ENCODE measurements at places on chromosomes 5 and 9.

GRCh38 chr5:98929710-98930298, 997 bp upstream of the CHD1 start:
- peak; percentile 11 for DNase-seq

DNA sequence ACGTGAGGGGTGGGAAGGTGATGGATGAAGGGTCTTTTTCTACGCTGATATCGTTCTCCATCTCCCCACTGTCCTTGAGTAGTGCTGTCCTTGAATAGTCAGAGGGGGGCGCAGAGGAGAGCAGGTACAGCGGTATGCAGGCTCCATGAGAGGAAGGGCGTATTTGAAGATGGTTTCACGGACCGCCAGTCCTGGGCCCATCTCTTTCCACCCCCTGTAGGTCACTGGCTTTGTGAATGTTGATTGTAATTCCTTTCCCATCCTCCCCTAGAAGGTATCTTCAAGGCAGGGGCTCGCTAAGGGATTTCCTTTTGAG, 40.8 kb upstream of the DAB2IP start:
- peak; percentile 57 for DNase-seq

GRCh38 chr5:16137177-16137576, 42.4 kb downstream of the MARCHF11 start:
- DNase-seq = no peak

DNA sequence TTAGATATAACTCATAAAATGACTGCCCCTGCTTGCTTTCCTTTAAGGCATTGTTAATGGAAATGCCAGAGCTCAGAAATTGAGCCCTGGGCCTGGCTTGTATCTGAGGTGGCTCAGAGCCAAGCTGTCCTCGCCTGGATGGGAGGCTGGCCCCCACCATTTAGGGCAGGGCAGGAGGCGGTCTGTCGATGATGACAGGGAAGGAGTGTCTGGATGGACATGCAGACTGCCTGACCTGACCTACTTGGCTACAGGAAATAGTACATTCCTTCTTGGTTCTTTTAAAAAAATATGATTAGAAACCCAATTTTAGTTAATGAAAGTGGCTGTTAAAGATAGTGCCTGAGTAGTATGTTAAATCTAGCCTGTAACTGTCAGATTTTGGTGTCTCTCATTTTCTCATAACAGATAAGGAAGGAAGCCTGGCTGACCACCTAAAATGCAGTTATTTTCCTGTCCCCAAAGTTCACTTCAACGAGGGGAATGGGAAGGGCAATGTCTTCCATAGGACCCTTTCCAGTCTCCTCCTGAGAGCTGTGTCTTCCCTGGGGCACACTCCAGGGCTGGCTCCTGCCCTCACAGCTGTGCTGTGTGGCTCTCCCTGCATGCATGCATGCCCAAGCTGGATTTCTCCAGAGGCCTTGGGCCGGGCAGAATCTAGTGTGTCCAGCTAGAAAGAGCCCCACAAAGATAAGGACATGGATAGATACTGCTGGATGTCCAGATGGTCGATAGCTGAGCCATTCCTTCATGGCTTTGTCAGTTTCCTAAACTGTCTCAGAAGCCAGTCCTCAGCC, 42.3 kb downstream of the MACROH2A1 start:
- DNase-seq = no peak

DNA sequence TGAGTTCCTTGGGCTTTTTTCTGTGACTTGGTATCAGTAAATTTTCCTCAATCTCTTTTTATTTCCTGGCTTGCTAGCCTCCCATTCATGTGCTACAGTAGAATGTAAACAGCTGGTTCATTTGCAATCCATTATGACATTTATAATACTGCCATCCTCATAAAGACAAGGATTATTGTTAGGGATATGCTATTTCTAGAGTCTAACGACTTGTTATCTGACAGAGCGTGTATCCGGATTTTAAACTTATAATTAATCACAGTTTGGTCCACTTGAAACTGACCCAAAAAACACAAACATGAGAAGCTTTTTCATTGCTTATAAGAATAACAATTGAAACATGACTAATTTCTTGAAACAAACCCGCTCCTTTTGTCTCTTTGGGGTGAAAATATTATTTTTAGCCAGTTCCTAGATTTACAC, 585.8 kb downstream of the TLE4 start:
- DNase-seq = no peak

- DNase-seq = no peak
Observed at GRCh38 chr5:139204196-139204595, 6.0 kb upstream of the SIL1 start.

- DNase-seq = no peak
Observed at GRCh38 chr5:65061250-65061973, 292.7 kb downstream of the CWC27 start.

DNA sequence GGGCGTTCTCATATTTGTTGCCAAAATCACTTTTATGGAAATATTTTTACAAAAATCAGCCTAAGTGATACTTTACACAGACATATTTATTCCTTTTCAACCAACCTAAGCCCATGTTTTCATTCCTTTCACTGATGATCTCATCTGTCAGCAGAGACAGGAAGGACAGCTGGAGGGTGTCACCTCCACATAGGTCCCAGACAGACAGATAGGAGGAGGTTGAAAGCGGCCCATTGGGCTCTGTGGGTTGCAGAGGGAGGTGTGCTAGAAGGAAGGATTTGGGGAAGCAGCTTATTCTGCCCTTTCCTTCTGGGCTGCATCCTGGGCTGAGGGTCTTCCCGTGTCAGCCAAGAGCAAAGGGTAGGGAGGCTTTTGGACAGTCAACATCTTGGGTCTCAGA, 26.0 kb upstream of the SEMA4D start:
- no peak for DNase-seq

DNA sequence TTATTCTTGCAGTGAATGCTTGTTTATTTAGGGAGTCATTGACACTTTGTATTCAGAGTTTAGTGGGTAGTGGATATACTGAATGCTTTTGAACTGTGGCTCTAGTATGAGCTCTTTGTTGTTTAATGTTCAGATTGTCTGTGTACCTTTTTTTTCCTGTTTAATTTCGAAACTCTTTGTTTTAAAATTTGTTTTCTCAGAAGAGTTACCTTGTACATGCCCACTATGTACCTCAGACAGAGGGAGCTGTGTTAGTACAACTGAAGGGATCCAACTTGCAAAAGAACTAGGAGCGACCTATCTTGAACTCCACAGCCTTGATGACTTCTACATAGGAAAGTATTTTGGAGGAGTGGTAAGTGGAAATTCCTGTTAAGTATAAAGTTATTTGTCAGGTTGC, 17.0 kb downstream of the RHOBTB3 start:
- DNase-seq = no peak

DNA sequence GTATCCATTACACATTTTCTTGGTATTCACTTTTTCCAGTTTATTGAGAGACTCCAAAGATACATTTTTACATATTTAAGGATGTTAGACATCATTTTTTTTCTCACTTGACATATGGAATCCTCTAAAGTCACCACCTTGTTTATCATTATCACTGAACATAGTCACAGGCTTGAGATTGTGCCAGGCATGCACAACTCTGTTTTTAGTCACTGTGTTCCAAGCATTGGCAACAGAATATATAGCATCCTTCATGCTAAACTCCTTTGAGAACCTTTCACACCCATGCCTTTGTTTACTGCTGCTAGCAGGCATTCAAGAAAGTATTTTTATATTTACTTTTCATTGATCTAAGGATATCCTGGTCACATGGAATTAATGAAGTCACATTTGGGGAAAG, 668.6 kb upstream of the ARRDC3 start:
- DNase-seq = no peak

- DNase-seq = no peak
Observed at GRCh38 chr5:178086266-178086665, 27.1 kb upstream of the N4BP3 start.

- no peak for DNase-seq
Observed at GRCh38 chr5:146779211-146779869, 99.2 kb downstream of the PPP2R2B start.

DNA sequence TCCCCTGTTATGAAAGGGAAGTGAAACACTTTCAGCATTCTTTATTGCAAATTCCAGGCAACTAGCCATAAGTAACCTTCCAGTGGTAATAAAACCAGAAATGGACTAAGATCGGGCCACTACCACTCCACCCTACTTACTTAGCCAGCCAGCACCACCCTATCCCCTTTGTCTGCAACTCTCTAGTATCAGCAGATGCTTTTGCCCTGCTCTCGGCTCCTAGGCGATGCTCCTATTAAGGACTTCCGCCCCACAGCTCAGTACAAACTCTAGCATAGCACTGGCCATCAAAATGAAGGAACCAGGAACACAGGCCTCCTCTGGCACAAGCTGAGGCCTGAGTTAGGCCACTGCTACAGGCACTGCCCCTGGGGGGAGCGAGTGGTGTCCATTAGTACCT, 81.2 kb downstream of the GLDC start:
- DNase-seq = no peak

DNA sequence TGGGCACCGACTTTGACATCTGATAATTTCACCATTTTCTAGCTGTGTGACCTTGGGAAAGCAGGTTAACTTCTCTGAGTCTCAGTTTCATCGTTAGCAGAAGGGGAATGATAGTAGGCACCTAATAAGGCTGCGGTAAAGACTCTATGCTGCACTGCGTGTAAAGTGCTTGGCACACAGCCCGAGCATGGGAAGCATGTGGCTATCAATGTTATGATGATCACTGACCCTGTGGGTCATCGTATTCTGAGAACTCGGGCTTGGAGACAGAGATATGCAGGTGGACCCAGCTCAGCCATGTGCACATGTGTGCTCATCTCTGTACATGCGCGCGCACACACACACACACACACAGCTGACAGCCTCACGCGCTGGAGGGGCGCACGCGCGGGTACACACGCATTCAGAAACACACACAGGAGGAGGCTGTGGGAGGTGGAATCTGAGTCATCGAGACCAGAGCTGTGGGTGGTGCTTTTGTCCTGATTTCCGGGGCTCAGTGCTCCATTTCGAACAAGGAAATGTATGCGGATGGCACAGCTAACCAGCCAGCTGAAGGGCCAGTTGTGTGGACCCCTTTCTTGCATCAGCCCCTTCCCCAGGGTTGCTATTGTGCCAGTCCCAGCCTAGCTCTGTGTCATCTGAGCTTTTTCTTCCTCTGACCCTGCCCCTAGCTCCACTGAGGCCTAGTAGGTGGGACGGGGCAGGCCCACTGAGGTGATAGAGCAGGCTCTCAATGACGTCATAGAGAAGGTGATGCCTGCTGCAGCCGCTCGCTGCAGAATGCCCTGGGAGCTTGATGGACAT, 11.1 kb upstream of the ARAP3 start:
- peak; percentile 29 for DNase-seq

GRCh38 chr5:162209005-162209605, 141.5 kb downstream of the GABRG2 start:
- peak; percentile 81 for DNase-seq

DNA sequence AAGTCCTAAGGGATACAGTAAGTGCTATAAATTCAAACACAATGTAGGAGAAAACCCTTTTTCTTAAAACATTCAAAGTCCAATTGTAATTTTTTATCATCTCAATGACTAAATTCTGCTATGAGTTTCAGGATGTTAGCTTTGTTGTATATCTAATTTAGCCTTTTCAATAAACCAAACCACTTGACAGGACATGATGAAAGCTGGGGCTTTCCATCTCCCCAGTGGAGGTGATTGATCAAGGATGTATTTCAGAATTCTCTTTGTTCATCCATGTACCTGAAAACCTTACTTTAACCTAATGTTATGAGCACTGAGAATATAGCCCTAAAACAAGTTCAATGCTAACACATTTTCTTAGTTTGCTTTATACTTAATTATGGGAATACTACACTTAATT, 639.0 kb upstream of the ITGA1 start:
- no peak for DNase-seq

GRCh38 chr9:16318516-16319060, 551.9 kb downstream of the BNC2 start:
- DNase-seq = no peak

DNA sequence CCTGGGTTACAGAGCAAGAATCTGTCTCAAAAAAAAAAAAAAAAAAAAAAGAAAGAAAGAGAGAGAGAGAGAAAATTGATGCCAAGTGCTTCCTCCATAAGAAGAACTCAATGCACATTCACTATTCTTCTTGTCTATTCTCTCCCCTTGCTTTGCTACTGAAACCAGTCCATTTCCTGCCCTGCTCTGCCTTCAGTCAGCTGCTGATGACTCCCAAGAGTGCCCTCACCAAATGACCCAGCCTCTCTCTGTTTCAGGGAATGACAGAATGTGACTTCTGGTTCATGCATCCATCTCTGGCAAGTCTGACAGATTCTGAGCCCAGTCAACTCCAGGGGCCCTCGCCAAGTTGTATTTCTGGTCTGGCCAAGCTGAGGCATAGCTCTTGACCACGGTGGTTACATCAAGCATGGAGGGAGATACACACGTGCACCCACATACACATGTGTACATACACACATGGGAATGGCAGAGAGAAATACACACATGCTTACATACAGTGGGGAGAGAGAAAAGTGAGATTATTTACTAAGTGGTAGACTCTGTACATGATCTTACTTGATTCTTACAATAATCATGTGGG, 106.2 kb downstream of the NSG2 start:
- DNase-seq = no peak

DNA sequence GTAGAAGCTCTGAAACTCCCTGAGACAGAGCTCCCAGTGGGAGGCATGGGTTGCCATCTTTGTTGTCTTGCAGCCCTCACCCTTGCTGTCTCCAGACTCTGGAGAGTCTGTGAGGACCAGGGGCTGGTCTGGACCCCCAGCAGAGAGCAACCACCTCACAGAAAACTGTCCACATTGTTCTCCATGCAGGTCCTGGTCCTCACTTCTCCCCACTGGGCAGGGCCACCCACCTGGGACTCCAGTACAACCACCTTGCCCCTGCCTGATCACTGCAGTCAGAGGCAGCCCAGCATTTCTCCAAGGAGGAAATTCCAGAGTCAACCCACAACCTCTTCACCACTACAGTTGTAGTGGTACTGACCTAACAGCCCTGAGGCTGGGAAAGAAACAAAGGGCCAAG, 285.6 kb upstream of the RPS23 start:
- DNase-seq = no peak

DNA sequence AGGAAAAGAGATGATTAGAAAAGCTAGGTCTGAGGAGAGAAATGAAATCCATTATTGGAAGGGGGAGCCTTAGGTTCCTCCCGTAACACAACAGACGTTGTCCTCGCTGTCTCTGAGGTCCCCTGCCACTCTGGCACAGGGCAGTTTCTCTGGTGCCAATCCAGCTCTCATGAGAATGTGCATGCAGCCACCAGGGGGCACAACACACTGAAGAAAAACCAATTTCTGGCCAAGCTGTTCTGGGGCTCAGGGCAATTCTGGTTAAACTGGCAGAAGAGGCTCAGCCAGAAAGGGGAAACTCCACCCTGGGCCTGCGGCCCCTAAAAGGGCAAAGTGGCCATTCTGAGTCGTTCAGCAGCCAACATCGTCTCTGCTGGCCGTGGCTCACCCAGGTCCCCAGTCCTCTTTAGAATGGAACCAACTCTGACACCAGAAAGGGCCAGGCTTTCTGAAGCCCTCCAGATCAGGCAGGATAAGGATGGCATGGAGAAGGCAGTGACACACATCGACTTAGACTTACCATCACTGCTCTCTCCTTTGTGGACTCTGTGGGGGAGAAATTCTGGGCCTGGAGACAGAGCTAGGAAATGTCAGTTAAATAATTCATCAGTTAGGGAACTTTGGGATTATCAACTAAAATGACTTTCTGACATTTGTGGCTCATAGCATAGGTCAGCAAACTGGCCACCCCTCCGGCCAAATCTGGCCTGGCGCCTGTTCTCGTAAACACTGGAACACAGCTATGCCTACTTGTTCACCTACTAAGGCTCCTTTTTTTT, 58.5 kb upstream of the GOLPH3 start:
- peak; percentile 79 for DNase-seq

- DNase-seq = no peak
Observed at GRCh38 chr5:87403409-87403808, 9.3 kb downstream of the CCNH start.

Data from neural progenitor cell (in vitro differentiated cells).